ENCODE measurements at places on chromosomes 12 and 14.

GRCh38 chr12:88833641-88834116 is 253.4 kb upstream of the KITLG start:
- DNase-seq: no peak

GRCh38 chr12:116508145-116509121 is 50.7 kb upstream of the MAP1LC3B2 start:
- DNase-seq: no peak

GRCh38 chr12:88931598-88931997 is 351.3 kb upstream of the KITLG start:
- DNase-seq: no peak

DNA sequence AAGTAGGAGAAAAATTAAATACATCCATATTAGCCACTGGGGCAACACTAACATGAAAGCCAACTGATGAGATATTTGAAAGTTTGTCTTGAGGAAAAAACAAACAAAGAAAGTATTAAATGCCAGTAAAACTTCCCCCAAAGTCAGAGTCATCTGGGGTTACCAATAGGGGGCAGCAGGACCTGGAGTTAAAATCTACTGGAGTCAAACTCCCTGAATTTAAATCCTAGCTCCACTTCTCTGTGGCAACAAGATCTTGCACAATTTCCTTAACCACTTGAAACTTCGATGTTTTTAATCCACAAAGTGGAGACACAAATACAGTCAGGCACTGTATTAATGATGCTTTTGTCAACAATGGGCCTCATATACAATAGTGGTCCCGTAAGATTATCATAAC is 14.4 kb downstream of the PLEKHG7 start:
- DNase-seq: no peak

DNA sequence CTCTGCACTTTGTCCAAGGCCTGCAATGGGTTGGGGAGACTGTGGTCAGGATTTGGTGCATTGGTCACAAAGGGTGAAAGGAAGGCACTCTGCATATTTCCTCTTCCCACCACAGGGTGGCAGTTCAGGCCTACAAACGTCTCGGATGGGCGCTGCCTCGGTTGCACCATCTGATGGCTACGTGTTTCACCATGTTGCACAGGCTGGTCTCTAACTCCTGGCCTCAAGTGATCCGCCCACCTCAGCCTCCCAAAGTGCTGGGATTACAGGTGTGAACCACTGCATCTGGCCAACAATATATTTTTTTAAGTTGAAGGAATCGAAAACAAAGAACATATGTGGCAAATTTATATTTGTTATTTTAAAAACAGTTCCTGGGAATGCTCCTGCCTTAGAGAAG is 35.1 kb downstream of the TMBIM6 start:
- DNase-seq: no peak
